Cardiac fibroblast (primary cell): ENCODE measurements at places on chromosomes 2 and 18.

GRCh38 chr18:74689251-74689650 lies 91.6 kb downstream of the ZNF407 start:
- peak; percentile 76 for DNase-seq

DNA sequence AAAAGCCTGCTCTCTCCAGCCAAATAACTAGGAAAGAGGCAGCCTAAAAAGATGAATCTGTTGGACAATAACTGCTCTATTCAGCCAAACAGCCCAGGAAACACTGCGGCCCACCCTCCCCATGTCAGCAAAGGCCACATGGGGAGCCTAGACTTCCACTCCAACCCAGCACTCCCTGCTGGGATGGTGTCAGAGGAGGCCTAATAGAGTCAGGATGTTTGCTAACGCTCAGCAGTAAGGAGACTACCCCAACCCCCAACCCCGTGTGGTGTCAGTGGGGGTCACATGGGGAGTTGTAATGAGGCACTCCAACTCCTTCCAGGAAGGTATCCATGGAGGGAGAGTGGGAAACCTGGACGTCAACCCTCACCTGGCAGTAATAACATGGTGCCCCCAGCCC lies 41.6 kb downstream of the ZBTB7C start:
- DNase-seq = no peak

GRCh38 chr18:70673831-70674230 lies 385.0 kb downstream of the SOCS6 start:
- DNase-seq = no peak

GRCh38 chr2:203019142-203019541 lies 4.5 kb downstream of the NBEAL1 start:
- DNase-seq = no peak

GRCh38 chr2:165687426-165688002 lies 106.5 kb downstream of the GALNT3 start:
- DNase-seq = no peak

DNA sequence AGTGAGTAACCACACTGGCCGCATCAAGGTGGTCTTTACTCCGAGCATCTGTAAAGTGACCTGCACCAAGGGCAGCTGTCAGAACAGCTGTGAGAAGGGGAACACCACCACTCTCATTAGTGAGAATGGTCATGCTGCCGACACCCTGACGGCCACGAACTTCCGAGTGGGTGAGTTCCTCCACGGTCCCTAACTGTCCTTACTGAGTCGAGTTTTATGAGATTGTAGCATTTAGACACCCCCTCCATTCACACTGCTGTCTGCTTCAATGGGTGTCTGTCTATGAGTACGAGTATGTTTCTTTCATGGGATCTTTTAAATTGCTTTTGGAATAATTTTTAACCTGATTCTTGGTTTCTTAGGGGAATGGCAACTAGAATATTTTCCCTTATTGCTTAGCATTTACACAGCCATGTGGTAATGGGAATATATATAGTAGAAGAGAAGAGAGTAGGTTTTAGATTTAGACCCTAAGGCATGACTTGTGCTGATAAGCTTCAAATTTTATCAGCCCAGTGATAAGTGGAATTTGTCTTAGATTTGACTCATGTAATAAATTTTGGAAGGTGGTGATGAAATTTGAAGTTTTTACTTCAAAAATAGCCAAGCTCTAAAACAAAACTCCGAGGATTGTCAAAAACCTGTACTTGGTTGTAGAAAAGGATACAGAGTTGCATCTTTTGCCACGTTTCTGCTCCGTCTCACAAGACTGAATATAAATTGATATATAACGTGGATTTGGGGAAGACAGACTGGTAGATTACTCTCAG lies 188.2 kb downstream of the LTBP1 start:
- DNase-seq = peak; percentile 56

GRCh38 chr18:24677011-24677410 lies 216.6 kb downstream of the HRH4 start:
- no peak for DNase-seq

GRCh38 chr2:16303273-16303577 lies 362.4 kb downstream of the CYRIA start:
- DNase-seq = no peak

GRCh38 chr2:42973726-42974125 lies 181.3 kb upstream of the HAAO start:
- DNase-seq = peak; percentile 41
